Inflammatory macrophage treated with lipopolysaccharide for 1 hour (primary cell): ENCODE measurements at places on chromosomes 2 and 18.
A peak's percentile ranks its signal among the peaks of the same experiment; 100 is the strongest.

- no peak for DNase-seq
Observed at GRCh38 chr2:21676676-21677075, 552.9 kb downstream of the TDRD15 start.

- DNase-seq: peak; percentile 18
Observed at GRCh38 chr2:118013221-118013723, 598 bp downstream of the CCDC93 start.

DNA sequence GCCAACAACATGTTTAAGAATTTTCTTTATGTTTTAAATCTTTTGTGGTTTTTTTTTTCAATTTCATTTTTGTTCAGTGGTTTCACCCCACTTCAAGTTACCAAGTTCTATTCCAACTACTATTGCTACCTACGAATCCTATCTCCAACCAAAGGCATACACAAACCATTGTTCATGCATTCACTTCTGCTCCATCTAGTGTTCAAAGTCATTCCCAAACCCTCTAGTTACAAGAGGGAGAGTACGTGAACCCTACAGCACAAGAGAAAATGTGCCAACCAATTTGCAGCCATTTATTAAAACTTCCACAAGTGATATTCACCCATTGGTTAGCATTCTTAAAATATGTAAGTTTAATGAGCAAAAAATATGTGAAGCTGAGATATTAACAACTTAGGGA is 295.1 kb upstream of the KYNU start:
- DNase-seq: no peak

- peak; percentile 49 for DNase-seq
Observed at GRCh38 chr2:7196883-7197282, 279.7 kb downstream of the RNF144A start.

DNA sequence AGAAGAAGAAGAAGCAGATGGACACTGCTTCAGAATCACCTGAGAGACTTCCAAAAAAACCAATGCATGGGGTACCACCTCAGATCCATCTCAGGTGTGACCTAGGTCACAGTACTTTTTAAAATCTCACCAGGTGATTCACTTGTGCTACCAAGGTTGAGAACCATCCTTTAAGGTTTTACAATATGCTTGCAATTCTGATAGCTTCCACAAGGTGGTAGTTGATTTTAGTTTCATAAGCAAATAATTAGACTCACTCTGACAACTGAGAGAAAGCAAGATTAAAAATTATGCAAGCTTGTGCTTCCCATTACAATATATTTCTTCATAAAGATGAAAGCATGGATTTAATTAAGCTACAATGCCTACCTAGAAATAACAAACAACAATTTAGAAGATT is 355.1 kb downstream of the EN1 start:
- DNase-seq: peak; percentile 14

- DNase-seq: no peak
Observed at GRCh38 chr2:157377861-157378260, 52.2 kb upstream of the ERMN start.

DNA sequence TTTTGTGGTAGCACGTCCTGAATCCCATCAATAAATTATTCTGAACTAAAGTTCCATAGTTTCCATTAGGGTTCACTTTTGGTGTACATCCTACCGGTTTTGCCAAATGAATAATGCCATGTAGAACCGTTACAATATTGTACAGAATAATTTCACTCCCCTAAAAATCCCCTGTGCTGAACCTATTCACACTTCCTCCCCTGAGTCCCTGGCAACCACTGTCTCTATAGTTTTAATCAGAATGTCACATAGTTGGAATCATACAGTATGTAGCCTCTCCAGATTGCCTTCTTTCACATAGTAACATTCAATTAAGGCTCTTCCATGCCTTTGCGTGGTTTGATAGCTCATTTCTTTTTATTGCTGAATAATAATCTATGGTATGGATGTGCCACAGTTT is 9.6 kb upstream of the CASP8 start:
- DNase-seq: no peak

DNA sequence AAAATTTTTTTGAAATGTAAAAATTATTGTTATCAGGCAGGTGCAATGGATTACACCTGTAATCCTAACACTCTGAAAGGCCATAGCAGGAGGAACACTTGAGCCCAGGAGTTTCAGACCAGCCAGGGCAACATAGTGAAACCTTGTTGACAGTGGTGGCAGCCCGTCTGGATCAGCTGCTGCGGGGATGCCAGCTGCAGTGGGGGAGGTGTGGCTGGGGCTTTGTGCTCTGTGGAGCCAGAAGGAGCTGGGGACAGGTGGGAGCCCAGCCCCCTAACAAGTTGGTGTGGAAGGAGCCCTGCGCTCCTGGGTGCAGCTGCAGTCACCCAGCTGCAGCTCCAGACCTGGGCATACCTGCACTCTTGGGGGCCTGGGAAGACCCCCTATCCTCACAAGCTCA is 182.4 kb upstream of the MC4R start:
- DNase-seq: no peak

DNA sequence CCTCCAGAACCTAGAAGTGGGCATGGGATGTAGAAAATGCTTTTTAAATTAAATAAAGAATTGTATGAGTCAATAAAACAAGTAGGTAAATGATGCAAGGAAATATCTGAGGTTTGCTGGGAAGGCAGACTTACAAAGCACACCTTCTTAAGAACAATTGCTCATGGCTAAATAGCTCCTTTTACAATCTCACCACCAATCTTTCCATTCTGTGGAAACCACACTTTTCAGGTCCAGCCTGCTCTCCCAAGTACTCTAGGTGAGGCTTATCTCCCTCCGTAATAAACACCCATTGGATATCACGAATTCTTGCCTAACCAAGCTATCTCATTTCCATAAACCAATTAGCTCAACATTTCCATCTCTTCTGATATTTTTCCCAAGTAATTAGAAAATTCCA is 91.5 kb upstream of the SLC8A1 start:
- DNase-seq: no peak

GRCh38 chr18:31565345-31565744 is 26.3 kb upstream of the TTR start:
- no peak for DNase-seq

- DNase-seq: no peak
Observed at GRCh38 chr2:232328516-232329460, 49.8 kb upstream of the ALPP start.

GRCh38 chr18:69617888-69618287 is 217.2 kb downstream of the DOK6 start:
- DNase-seq: no peak

- no peak for DNase-seq
Observed at GRCh38 chr2:216362730-216363129, 9.6 kb downstream of the MARCHF4 start.

GRCh38 chr2:232874677-232875223 is 4.7 kb downstream of the SNORC start:
- no peak for DNase-seq

- DNase-seq: no peak
Observed at GRCh38 chr18:66687635-66688034, 83.7 kb upstream of the CDH19 start.

GRCh38 chr2:25557179-25558036 is 116.0 kb downstream of the DTNB start:
- peak; percentile 70 for DNase-seq
